Activated T-cell treated with anti-CD3 and anti-CD28 coated beads for 48 hours (primary cell): ENCODE measurements at places on chromosomes 13 and 19.

DNA sequence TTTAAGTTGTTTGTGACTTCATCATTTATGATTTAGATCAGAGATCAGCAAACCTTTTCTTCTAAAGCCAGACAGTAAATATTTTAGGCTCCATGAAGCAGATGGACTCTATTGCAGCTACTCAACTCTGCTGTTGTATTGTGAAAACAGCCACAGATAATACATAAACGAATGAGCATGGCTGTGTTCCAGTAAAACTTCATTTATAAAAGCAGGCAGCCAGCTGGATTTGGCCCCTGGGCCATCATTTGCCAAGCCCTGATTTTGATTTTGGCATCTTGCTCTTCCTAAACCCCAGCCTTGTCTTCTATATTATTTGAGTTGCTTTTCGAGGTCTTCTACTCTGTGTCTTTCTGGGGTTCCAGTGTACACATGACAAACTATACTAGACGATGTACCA lies 41.3 kb downstream of the RNASEH2B start:
- no peak for DNase-seq

- DNase-seq, result no peak
These were observed 218.8 kb downstream of the TEX29 start for GRCh38 chr13:111539252-111539651.

DNA sequence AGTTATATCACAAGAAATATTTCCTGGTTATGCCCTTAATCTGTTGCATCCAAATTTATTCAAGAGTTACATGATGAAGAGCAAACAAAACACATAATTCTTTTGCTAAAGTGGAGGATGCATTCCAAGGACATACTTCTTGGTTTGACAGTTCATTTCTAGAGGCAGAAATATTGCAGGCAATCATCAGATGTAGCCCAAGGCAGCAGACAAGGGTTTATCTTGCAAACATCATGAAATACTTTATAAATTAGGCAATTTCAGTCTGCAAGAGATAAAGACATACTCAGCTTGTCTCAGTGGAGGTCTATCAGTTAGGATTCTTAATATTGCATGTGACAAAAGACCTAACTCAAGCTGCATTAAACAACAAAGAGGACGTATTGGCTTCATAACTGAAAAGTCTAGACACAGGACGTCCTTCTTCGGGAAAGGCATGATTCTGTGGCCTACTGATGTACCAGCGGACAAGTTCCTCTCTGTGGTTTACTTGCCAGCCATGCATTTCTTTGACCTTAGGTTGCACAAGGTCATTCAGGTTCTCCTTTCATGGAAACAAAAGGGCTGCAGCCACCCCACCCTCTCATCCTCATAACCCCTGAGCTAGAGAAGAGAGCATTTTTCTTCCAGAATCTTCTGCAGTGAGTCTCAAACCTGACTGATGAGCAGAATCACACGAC lies 204.1 kb downstream of the KATNAL1 start:
- no peak for DNase-seq

- no peak for DNase-seq
These were observed 221.2 kb downstream of the DCLK1 start for GRCh38 chr13:35909837-35910540.

DNA sequence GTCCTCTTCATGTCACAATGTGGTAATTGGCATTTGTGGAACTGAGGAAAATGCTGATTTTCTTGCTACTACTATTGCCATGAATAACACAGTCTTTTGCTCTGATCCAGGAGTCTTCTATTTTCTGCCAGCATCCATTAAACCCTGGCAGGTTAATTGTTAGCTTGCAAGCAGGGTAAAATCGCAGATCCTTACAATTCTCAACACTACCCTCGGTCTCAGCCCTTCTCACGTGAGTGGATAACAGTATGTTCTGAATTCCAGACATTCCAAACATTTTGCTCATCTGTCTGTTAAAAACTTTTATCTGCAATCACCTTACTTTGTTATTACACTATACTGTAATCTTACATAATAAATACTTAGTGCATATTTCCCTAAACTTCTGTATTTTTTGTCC lies 251.3 kb upstream of the ATXN8OS start:
- DNase-seq, result no peak

GRCh38 chr13:46126552-46127357 lies 21.9 kb upstream of the CPB2 start:
- peak; percentile 44 for DNase-seq

- no peak for DNase-seq
These were observed 3.7 kb upstream of the PLAUR start for GRCh38 chr19:43673637-43674036.

DNA sequence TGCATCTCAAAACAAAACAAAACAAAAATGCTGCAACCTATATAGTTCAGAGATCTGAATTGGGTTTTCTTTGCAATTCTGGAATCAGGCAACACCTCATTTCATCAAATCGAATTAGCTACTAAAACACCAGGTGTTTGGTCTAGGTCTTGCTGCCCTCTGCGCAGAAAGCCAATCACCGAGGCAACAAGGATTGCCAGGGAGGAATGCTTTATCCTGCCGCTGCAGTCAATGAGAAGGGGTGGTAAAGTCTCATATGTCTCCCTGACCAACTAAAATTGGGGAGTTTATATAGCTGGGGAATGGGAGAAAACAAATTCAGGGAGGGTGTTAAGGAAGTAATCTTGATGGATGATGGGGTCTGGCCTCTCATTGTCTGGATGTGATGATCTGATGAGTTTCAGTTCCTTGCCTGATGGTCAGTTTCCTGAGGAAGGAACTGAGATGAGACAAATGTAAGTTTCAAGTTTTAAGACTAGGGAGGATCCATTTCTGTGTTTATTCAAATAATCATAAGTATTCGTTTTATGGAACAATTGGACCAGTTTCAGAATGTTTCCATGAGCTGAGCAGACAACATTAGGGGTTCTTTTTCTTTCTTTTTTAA lies 5.0 kb upstream of the YJU2 start:
- no peak for DNase-seq

DNA sequence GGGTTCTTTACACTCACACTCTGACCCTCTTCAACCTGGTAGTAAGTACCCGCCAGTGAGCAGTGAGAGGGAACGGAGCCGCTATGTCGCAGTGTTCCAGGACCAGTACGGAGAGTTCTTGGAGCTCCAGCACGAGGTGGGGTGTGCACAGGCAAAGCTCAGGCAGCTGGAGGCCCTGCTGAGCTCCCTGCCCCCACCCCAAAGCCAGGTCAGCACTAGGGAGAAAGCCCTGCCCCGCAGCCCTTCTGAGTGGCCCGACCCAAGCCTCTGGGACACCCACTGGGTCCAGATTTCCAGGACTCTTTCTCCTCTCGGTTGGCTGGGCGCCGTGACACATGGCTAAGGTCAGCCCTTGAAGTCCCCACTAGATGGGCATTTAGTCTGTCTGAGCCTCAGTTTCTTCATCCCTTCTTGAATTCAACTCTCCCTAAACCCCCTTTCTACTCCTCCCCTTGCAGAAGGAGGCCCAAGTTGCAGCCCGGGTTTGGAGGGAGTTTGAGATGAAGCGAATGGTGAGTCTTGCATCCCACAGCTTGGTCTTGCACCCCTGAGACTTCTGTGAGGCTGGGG lies 1.9 kb downstream of the OCEL1 start:
- no peak for DNase-seq
